ENCODE measurements at places on chromosomes 3 and 15. TPM values are rescaled to one million over a fixed set of nuclear protein-coding genes. Genes with fewer than 3 reads are reported as not detected.

The STRC gene
- 0.19 TPM for total RNA-seq

The SLC6A11 gene
- 0.11 TPM for total RNA-seq

The CHAC1 gene
- 5.5 TPM for total RNA-seq

The BTLA gene
- not detected for total RNA-seq

The NR1I2 gene
- total RNA-seq: not detected

The ACOX2 gene
- 8.8 TPM for total RNA-seq

The AAGAB gene
- 68.1 TPM for total RNA-seq

The BFSP2 gene
- not detected for total RNA-seq

The KNL1 gene
- 3.8 TPM for total RNA-seq

The ARGFX gene
- not detected for total RNA-seq

The PCCB gene
- total RNA-seq: 28.5 TPM

The GPR62 gene
- not detected for total RNA-seq

The RAD51 gene
- total RNA-seq: 18.0 TPM

The SMCO1 gene
- total RNA-seq: not detected

The NDN gene
- total RNA-seq: 0.28 TPM

The CCDC33 gene
- total RNA-seq: 7.0 TPM

The ZNF620 gene
- 1.6 TPM for total RNA-seq

The RLBP1 gene
- total RNA-seq: not detected

The SENP8 gene
- total RNA-seq: 1.1 TPM

The MNS1 gene
- total RNA-seq: 2.7 TPM

The TRPM1 gene
- total RNA-seq: not detected

The CNTN4 gene
- total RNA-seq: not detected

The NMB gene
- total RNA-seq: 21.7 TPM

The SSUH2 gene
- 0.90 TPM for total RNA-seq

The PIK3CB gene
- total RNA-seq: 16.1 TPM
